ENCODE measurements at places on chromosomes 2 and 18.

GRCh38 chr2:133331436-133331835 lies 236.8 kb downstream of the NCKAP5 start:
- DNase-seq, result no peak

GRCh38 chr18:53408271-53408670 lies 816.2 kb downstream of the MBD2 start:
- DNase-seq, result no peak

DNA sequence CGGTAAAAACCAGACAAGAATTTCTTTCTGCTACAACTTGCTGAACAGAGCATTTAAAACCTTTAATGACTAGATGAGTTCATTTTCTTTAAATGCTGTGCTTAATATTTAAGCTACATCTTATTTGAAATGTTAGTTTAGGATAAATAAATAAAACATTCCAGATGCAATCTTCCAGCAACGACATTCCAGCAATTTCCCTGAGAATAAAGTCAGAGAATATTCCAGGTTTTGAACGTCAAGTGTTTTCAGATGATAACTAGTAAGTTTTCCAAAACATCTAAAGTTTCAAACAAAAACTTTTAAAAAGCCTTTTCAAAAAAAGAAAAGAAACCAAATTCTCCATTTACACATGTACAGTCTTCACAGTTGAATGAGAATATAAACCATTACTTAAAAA lies 104.8 kb downstream of the PPP1R1C start:
- DNase-seq, result no peak

DNA sequence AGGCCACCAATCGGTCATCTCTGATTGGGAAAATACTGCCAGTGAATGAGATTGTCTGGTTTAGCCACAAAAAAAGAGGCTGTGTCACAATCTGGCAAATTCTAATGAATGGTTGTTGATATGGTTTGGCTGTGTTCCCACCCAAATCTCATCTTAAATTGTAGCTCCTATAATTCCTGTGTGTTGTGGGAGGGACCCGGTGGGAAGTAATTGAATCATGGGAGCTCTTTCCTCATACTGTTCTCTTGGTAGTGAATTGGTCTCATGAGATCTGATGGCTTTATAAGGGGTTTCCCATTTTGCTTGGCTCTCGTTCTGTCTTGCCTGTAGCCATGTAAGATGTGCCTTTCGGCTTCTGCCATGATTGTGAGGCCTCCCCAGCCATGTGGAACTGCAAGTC lies 838.3 kb downstream of the SLC4A3 start:
- no peak for DNase-seq

GRCh38 chr2:26860211-26860850 lies 12.4 kb downstream of the DPYSL5 start:
- no peak for DNase-seq

GRCh38 chr18:79117385-79117784 lies 48.2 kb downstream of the ATP9B start:
- DNase-seq, result no peak

- DNase-seq, result no peak
These were observed 21.5 kb upstream of the PELI1 start for GRCh38 chr2:64165706-64166105.

DNA sequence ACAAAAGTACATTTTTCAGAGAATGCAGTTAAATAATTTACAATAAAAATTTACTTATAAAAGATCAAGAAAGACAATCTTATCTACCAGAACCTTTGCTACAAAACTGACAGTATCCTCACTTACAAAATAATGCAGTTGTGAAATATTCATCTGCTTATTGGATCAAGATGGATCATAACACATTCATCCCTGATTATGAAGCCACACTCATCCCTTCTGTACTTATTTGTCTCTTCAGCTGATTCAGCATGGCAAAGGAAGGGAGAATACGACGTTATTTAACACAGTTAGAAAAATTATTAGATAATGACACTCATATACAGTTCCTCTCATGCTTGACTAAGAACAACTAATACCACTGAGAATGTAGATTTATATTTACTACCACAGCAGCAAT lies 46.4 kb downstream of the TCF4 start:
- DNase-seq, result no peak

DNA sequence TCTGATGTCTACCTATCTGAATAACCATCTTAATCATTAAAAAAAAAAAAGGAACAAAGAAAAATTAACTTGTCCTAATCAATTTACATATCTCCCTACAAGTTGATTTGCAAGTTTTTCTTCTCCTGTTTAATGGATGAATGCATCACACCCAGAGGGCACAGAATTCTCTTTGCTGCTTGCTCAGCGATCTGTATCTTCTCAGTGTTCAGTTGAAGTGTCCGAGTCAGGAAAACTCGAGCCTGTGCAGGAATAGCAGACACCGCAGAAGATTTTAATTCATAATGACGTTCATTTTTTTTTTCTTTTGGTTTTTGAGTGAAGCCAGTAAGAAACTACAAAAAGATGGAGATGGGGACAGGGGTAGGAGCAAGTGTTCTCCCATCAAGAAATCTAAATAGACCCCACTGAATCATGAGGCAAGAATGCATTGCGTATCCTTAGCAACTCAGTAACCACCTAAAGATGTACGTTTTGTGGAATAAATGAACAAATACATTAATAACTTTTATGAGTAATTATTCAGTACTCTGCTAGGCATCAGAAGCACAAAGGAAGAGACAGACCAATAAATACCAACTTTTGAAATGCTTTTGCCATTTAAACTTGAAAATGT lies 675.5 kb downstream of the LRP1B start:
- no peak for DNase-seq
